ENCODE measurements at places on chromosomes 2 and 18.
A peak's percentile ranks its signal among the peaks of the same experiment; 100 is the strongest.

- no peaks in the 10 kb centered on the region for H3K4me1 ChIP-seq
- H3K36me3 ChIP-seq: peaks cover 10% of the 10 kb centered on the region
- peak; percentile 20 for DNase-seq
- no peak overlapping the region for H3K27ac ChIP-seq
- peaks cover 2% of the 10 kb centered on the region for H3K27me3 ChIP-seq
These were observed 2750.9 kb downstream of the RPIA start for GRCh38 chr2:91442246-91442905.

DNA sequence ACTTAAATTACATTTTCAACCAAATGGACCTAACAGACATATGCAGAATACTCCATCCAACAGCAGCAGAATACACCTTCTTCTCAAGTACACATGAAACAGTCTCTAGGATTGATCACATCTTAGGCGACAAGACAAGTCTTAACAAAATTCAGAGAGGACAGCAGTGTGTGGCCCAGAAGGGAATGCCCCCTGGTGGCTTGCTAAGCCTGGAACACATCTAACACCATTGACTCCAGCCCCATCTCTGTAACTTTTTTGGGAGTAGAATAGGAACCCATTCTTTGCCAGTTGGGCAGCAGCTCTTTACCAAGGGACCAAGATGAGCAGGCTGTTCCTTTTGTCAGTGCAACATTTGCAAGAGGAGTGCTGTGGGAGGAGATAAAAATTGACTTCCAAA is 249.9 kb downstream of the PLCL1 start:
- H3K27me3 ChIP-seq: no peaks in the 10 kb centered on the region
- peak; percentile 51 for DNase-seq
- no peak overlapping the region for H3K4me3 ChIP-seq
- no peaks in the 10 kb centered on the region for H3K4me1 ChIP-seq
- no peaks in the 10 kb centered on the region for H3K36me3 ChIP-seq

DNA sequence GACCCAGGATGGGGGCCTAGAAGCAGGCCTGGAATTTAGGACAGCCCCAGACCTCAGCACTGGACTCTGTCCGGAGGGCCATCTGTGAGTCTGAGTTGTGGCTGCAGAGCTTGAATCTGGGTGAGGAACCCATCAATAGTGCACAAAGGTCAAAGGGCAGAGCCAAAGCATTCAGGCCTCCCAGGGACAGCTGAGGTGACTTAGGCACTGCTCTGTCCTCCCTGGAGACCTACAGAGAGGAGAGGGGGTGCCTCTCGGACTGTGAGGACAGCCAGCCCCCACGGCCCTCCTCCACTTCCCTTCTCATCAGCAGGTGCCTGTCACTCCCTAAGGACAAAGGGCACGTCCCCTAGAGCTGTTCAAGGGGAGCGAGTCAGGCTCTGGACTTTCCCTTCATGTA is 25.1 kb upstream of the PRLH start:
- no peak overlapping the region for H3K27ac ChIP-seq
- no peaks in the 10 kb centered on the region for H3K27me3 ChIP-seq
- DNase-seq: no peak
- H3K4me3 ChIP-seq: no peak overlapping the region
- H3K4me1 ChIP-seq: no peaks in the 10 kb centered on the region

DNA sequence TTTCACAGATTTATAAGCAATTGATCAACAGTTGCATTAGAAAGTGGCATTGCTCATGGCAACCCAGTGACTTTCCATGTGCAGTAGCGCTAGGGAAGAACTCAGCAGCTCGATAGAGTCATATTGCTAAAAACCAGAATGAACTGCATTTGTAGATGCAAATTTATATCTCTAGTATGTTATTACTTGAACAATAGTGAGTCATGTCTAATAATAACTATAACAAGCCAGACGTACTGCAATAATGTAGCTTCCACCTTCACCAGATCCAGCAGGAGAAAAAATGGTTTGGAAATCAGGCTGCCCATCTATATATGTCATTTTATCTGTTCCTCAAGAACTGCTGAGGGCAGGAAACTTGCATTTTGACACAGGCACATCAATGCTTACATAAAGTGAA is 66.5 kb upstream of the FIGN start:
- no peak for DNase-seq
- H3K27ac ChIP-seq: no peak overlapping the region
- no peaks in the 10 kb centered on the region for H3K36me3 ChIP-seq
- H3K4me3 ChIP-seq: no peak overlapping the region
- no peaks in the 10 kb centered on the region for H3K27me3 ChIP-seq

GRCh38 chr2:150520887-150521664 is 33.6 kb upstream of the RND3 start:
- H3K27ac ChIP-seq: no peak overlapping the region
- H3K4me1 ChIP-seq: no peaks in the 10 kb centered on the region
- peaks cover 20% of the 10 kb centered on the region for H3K36me3 ChIP-seq
- no peak for DNase-seq

DNA sequence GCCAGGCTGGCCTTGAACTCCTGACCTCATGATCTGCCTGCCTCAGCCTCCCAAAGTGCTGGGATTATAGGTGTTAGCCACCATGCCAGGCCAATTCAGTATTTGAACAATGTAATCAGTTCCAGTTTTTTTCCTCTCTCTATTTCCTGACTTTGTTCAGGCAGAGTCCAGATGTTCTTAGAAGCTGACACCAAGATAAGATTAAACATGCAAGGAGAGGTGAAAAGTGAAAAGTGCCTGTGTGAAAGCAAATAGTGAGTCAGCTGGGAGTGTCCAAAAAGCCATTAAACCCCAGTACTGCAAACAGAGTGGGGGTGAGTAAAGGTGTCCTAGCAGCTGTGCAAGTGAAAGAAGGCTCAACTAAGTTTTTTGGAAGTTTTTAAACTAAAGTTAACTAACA is 231.5 kb downstream of the PTH2R start:
- DNase-seq: no peak
- H3K27me3 ChIP-seq: no peaks in the 10 kb centered on the region
- no peak overlapping the region for H3K4me3 ChIP-seq
- no peaks in the 10 kb centered on the region for H3K4me1 ChIP-seq
- no peaks in the 10 kb centered on the region for H3K36me3 ChIP-seq

- peak overlapping the region; percentile 92 for H3K4me3 ChIP-seq
- no peak for DNase-seq
- no peaks in the 10 kb centered on the region for H3K27me3 ChIP-seq
- H3K36me3 ChIP-seq: peaks cover 27% of the 10 kb centered on the region
- H3K4me1 ChIP-seq: peaks cover 2% of the 10 kb centered on the region
- no peak overlapping the region for H3K27ac ChIP-seq
These were observed 894 bp upstream of the GCC2 start for GRCh38 chr2:108447947-108448677.

GRCh38 chr2:136075476-136075875 is 42.5 kb downstream of the CXCR4 start:
- H3K27me3 ChIP-seq: no peaks in the 10 kb centered on the region
- H3K36me3 ChIP-seq: peaks cover 23% of the 10 kb centered on the region
- H3K4me3 ChIP-seq: no peak overlapping the region

GRCh38 chr2:17520761-17521160 is 2.5 kb upstream of the RAD51AP2 start:
- no peaks in the 10 kb centered on the region for H3K36me3 ChIP-seq
- no peaks in the 10 kb centered on the region for H3K4me1 ChIP-seq
- no peak overlapping the region for H3K27ac ChIP-seq
- H3K27me3 ChIP-seq: no peaks in the 10 kb centered on the region
- DNase-seq: no peak

DNA sequence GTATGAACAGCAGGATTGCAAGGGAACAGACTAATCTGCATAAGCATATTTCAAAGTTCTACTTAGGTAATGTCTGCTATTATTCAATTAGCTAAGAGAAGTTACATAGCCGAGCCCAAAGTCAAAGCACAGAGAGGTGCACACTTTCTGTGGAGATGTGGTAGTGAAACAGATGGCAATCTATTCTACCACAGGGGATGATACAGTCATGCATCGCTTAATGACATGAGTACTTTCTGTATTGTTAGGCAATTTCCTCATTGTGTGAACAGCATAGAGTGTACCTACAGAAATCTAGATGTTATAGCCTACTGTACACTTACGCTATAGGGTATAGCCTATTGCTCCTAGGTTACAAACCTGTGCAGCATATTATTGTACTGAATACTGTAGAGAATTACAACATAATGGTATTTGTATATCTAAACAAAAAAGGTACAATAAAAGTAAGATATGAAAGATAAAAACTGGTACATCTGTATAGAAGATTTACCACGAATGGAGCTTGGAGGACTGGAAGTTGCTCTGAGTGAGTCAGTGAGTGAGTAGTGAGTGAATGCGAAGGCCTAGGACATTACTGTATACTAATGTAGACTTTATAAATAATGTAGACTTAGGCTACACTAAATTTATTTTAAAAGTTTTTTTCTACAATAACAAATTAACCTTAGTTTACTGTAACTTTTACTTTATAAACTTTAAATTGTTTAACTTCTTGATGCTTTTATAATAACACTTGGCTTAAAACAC is 197.6 kb downstream of the MBD5 start:
- peaks cover 11% of the 10 kb centered on the region for H3K36me3 ChIP-seq
- H3K4me1 ChIP-seq: no peaks in the 10 kb centered on the region
- H3K27me3 ChIP-seq: no peaks in the 10 kb centered on the region
- no peak for DNase-seq
- H3K4me3 ChIP-seq: no peak overlapping the region
- no peak overlapping the region for H3K27ac ChIP-seq

- no peak for DNase-seq
- H3K27me3 ChIP-seq: no peaks in the 10 kb centered on the region
- H3K27ac ChIP-seq: no peak overlapping the region
- no peak overlapping the region for H3K4me3 ChIP-seq
These were observed 31.6 kb upstream of the NCOA1 start for GRCh38 chr2:24459224-24460161.

GRCh38 chr2:101327863-101328394 is 19.4 kb upstream of the RNF149 start:
- no peaks in the 10 kb centered on the region for H3K27me3 ChIP-seq
- no peak overlapping the region for H3K4me3 ChIP-seq
- peak overlapping the region; percentile 65 for H3K27ac ChIP-seq
- peaks cover 19% of the 10 kb centered on the region for H3K4me1 ChIP-seq

- peak; percentile 58 for DNase-seq
- H3K27me3 ChIP-seq: no peaks in the 10 kb centered on the region
- H3K4me3 ChIP-seq: no peak overlapping the region
These were observed 65.6 kb downstream of the ODC1 start for GRCh38 chr2:10382354-10383061.

GRCh38 chr2:29373870-29374269 is 258.7 kb downstream of the CLIP4 start:
- H3K27ac ChIP-seq: no peak overlapping the region
- H3K4me1 ChIP-seq: peaks cover 3% of the 10 kb centered on the region
- H3K27me3 ChIP-seq: no peaks in the 10 kb centered on the region
- peaks cover 12% of the 10 kb centered on the region for H3K36me3 ChIP-seq
- no peak overlapping the region for H3K4me3 ChIP-seq

DNA sequence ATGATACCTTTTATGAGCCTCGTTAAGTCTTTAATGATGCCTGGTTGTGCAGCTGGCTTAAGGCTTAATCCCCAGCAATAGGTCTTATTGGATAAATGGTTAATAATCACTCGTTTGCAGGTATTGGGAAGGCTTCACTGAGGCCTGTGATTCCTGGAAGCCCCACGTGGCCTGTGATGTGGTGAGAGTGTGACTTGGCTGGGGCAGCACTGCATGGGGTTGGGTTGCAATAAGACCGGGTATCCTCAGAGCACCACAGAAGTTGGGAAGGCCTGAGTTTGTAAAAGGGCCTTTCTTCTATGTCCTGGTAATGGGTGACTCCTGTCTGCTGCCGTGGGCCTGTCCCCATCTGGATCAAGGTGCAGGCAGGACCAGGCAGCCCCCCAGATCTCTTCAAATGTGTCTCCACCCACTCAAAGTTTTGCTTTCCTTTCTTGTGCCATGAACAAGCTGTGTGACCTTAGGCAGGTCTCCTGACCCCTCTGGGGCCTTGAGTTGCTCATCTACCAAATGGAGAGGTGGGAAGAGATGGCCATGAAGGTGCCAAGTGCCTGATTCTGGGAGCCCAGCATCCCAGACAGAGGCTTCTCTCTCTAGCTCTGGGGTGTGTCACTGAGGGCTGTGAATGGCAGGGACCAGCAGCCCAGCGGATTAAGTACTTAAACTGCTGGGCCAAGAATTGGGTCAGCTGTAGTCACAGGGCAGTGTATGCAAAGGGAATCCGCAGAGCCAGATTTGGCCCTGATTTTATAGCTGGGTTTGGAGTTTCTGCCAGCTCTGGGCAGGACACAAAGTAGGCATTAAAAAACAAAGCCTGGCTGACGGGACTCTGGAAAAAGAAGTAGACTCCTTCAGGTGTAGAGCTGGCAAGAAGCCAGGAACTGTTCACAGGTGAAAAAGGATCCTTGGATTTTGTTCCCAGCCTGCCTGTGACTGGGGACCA is 24.4 kb downstream of the LBH start:
- H3K4me1 ChIP-seq: no peaks in the 10 kb centered on the region
- peaks cover 32% of the 10 kb centered on the region for H3K36me3 ChIP-seq
- H3K27ac ChIP-seq: no peak overlapping the region
- no peak for DNase-seq
- H3K4me3 ChIP-seq: no peak overlapping the region

- H3K27me3 ChIP-seq: no peaks in the 10 kb centered on the region
- no peaks in the 10 kb centered on the region for H3K4me1 ChIP-seq
- no peak overlapping the region for H3K27ac ChIP-seq
- H3K4me3 ChIP-seq: no peak overlapping the region
- no peak for DNase-seq
These were observed 429.5 kb downstream of the STK39 start for GRCh38 chr2:167817908-167818307.

DNA sequence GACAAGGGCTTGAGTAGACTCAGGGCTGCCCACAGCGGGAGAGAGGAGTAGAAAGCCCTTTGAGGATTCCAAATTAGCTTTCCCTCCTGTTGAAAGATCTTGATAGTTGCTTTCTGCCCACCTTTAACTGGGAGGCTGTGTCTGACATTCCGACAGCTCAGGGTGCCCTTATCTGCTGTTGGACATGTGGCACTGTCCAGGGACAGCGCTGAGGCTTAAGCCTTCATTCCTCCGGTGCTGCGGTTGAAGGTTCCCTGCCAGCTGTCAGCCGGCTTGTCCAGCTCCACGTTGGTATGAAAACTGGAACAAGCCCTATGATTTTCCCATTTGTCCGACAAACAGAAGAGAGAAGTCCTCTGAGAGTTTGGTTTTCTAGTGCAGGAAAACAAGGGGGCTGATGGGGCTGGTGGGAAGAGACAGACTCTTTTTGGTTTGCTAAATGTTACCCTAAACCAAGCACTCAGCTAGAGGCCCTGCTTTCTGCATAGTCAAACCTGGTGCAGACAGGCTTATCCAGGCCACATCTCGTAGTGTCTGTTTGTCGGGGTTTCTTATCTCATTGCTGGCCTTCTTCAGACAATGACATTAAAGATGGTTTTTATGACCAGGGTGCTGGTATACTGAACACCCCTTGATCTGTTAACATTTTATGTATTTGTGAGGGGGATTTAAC is 24.5 kb downstream of the GREB1 start:
- H3K27ac ChIP-seq: no peak overlapping the region
- no peaks in the 10 kb centered on the region for H3K27me3 ChIP-seq
- H3K4me1 ChIP-seq: peaks cover 10% of the 10 kb centered on the region
